Vagina (tissue), 2 donors: ENCODE measurements at places on chromosomes 4 and X.

DNA sequence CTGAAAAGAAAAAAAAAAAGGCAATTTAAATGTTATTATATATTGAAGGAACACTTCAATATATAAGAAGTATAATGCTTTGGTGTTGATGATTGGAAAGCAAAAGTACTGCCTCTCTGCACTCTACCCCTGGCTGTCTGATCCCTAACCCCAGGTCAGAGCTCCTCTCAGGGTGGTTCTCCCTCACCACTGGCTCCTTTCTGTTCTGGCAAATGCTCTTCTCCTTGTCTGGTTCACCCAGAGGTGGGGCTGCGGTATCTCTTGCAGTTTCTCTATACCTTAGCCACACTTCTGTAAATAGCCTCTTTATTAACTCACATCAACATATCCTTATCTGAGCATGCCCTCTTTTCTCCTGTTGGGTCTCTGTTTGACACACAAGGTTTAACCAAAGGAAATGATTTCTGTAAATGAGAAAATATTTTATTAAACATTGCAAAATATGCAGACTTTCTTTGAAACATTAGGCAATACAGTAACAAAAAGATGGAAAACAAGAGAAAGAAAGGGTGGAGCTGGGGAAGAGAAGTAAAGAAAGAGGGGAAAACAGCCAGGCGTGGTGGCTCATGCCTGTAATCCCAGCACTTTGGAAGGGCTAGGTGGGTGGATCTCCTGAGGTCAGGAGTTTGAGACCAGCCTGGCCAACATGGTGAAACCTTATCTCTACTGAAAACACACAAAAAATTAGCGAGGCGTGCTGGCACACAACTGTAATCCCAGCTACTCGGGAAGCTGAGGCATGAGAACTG, 45.7 kb downstream of the ING2 start:
- no peak for DNase-seq
- H3K27ac ChIP-seq, result no peak overlapping the region
- no peaks in the 10 kb centered on the region for H3K36me3 ChIP-seq

DNA sequence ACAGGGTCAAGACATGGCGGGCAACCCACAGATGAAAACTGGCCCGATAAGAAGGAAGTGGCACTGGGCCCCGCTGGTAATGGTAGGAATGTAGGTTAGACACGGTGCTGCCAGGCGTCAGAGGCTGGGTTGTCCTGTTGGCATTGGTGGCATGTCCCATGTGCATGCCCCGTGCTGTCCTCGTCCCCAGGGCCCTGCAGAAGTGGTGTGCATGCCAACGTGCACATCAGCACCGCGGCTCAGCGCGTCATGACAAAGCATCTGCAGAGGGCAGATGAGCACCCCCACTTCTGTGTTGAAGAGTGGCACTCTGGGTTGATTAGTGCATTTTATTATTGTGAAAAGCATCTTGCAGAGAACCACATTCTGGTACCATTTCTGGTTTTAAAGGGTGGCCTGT, 35.6 kb downstream of the NELFA start:
- no peaks in the 10 kb centered on the region for H3K27me3 ChIP-seq
- H3K4me1 ChIP-seq, result no peaks in the 10 kb centered on the region
- H3K36me3 ChIP-seq, result peaks cover 8% of the 10 kb centered on the region
- no peak overlapping the region for H3K27ac ChIP-seq

- no peak for DNase-seq
- H3K4me3 ChIP-seq, result no peak overlapping the region
- no peaks in the 10 kb centered on the region for H3K27me3 ChIP-seq
- no peaks in the 10 kb centered on the region for H3K4me1 ChIP-seq
- no peaks in the 10 kb centered on the region for H3K36me3 ChIP-seq
- H3K27ac ChIP-seq, result no peak overlapping the region
These were observed 115.7 kb upstream of the LSM6 start for GRCh38 chr4:146059865-146060264.

GRCh38 chrX:104315555-104315954, 60.8 kb upstream of the ESX1 start:
- H3K36me3 ChIP-seq, result no peaks in the 10 kb centered on the region
- no peaks in the 10 kb centered on the region for H3K4me1 ChIP-seq
- H3K27me3 ChIP-seq, result no peaks in the 10 kb centered on the region
- no peak overlapping the region for H3K4me3 ChIP-seq
- H3K27ac ChIP-seq, result no peak overlapping the region

GRCh38 chr4:89773805-89774204, 63.2 kb downstream of the SNCA start:
- no peaks in the 10 kb centered on the region for H3K36me3 ChIP-seq
- no peak overlapping the region for H3K4me3 ChIP-seq
- no peaks in the 10 kb centered on the region for H3K4me1 ChIP-seq
- H3K27me3 ChIP-seq, result no peaks in the 10 kb centered on the region

- H3K27ac ChIP-seq, result no peak overlapping the region
- no peak for DNase-seq
- no peak overlapping the region for H3K4me3 ChIP-seq
- H3K27me3 ChIP-seq, result no peaks in the 10 kb centered on the region
These were observed 146.5 kb downstream of the SPANXN1 start for GRCh38 chrX:145393702-145394235.

DNA sequence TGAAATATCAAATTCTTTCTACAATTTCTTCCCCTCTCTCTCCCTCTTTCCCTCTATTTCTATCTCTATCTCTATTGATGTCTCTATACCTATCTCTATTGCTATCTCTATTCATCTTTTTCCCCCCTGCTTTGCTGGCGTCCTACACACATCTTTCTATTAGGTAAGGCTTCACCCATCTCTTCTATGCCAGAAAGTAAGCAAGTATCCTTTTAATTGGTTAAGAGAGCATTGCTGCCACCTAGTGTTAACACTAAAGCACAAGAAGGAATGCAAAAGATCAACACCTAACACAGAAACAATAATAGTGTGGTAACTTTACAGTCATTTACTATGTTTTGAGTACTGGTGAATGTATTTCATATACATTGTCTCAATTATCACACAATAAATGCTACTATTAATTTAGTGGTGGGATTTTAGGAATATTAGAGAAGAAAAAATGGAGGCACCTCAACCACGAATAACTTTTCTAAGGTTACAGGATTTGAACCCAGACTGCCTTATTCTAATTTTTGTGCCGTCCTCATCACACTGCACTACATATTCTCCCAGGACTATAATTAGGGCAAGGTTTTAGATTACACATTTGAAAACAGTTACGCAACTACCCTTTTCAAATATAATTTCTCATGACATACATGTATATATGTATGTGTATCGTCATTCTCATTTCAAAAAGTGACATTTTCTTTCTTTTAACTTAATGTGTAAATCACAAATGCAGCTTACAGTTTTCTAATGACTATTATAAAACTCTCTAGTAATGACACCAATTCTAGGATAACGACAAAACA, 3.7 kb upstream of the C4orf36 start:
- H3K27me3 ChIP-seq, result no peaks in the 10 kb centered on the region
- no peak overlapping the region for H3K4me3 ChIP-seq
- H3K27ac ChIP-seq, result no peak overlapping the region
- no peaks in the 10 kb centered on the region for H3K36me3 ChIP-seq
- DNase-seq, result no peak

DNA sequence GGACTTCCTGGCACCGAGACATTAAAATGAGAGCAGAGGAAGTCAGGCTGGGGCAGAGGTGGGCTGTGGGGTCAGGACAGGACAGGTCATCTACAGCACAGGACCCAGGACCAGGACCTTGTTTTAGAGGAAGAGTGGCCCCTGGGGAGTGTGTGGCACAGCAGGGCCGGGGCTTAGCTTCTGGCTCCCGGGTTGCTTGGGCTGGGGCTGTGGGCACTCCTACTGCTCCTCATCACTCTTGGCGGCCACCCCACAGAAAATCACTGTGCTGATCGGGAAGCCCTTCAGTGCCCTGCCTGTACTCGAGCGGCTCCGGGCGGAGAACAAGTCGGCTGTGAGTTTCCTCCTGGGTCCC, 8.1 kb upstream of the ATP6AP1 start:
- H3K36me3 ChIP-seq, result no peaks in the 10 kb centered on the region
- no peak overlapping the region for H3K4me3 ChIP-seq
- H3K27ac ChIP-seq, result no peak overlapping the region
- H3K4me1 ChIP-seq, result no peaks in the 10 kb centered on the region
- H3K27me3 ChIP-seq, result no peaks in the 10 kb centered on the region

DNA sequence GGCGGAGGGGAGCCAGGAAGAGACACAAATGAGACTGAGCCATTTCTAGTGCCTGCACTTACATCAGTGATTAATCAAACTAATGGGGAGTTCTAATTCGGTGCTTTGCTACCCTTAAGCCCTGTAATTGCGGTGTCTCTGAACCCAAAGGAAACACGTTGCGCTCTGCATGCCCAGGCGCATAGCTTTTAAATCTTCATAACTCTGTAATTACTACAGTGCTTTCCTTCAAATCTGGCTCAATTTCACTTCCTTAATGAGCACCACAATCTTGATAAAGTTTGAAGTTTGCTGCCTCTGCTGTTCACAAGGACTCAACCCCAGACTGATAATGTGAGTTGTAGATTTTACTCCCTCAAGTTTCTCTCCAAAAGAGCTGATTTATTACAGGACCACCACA, 5.7 kb upstream of the NHS start:
- H3K4me1 ChIP-seq, result no peaks in the 10 kb centered on the region
- H3K36me3 ChIP-seq, result no peaks in the 10 kb centered on the region
- H3K27me3 ChIP-seq, result no peaks in the 10 kb centered on the region

DNA sequence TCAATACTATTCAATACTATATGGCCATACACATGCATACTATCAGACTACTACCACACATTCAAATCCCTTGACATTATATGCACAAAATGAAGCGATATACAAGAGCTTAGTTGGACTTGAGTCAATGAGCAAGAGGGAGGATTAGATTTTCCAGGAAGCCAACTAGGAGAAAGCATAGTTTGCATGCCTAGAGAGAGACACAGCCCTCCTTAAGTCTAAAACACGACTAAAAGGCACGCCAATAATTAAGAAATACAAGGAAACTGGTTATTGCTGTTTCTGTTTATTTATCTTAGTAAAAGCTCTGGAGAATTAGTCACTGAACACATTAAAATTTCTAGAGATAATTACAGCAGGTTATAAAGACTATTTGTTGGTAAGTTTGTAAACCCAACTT, 21.8 kb downstream of the MBNL3 start:
- H3K4me3 ChIP-seq, result no peak overlapping the region
- H3K36me3 ChIP-seq, result no peaks in the 10 kb centered on the region
- no peak overlapping the region for H3K27ac ChIP-seq
- no peaks in the 10 kb centered on the region for H3K4me1 ChIP-seq

DNA sequence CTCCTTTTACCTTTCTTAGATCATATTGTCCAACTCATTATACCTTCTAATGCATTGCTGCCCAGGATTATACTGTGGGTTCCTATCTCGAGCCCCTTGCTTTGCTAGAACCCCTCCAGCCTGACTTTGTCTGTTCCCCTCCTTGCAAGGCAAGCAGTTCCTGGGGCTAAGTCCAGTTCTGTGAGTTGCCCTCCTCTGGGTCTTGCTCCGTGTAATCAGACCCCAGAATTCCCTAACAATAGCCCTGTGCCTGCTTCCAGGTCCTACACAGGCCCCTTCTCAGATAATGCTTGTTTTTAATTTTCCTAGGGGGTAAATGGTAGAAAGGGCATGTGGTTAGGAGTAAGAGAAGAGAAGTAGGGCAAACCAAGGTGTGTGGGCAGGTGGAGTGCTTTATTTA, 145.9 kb downstream of the FSTL5 start:
- no peaks in the 10 kb centered on the region for H3K27me3 ChIP-seq
- no peaks in the 10 kb centered on the region for H3K36me3 ChIP-seq
- no peak for DNase-seq
- H3K4me3 ChIP-seq, result no peak overlapping the region
- H3K27ac ChIP-seq, result no peak overlapping the region
- no peaks in the 10 kb centered on the region for H3K4me1 ChIP-seq

GRCh38 chr4:24720436-24720835, 74.9 kb upstream of the SOD3 start:
- H3K27ac ChIP-seq, result no peak overlapping the region
- no peak overlapping the region for H3K4me3 ChIP-seq
- H3K27me3 ChIP-seq, result no peaks in the 10 kb centered on the region
- no peaks in the 10 kb centered on the region for H3K4me1 ChIP-seq

- H3K4me1 ChIP-seq, result peaks cover 57% of the 10 kb centered on the region
- no peak overlapping the region for H3K4me3 ChIP-seq
- H3K27me3 ChIP-seq, result no peaks in the 10 kb centered on the region
- H3K27ac ChIP-seq, result peak overlapping the region; percentile 59
- peaks cover 11% of the 10 kb centered on the region for H3K36me3 ChIP-seq
- no peak for DNase-seq
These were observed 133.9 kb downstream of the CBR4 start for GRCh38 chr4:168876106-168876505.

GRCh38 chr4:6042293-6043063, 24.2 kb upstream of the C4orf50 start:
- no peaks in the 10 kb centered on the region for H3K4me1 ChIP-seq
- no peak overlapping the region for H3K4me3 ChIP-seq
- no peak overlapping the region for H3K27ac ChIP-seq
- no peak for DNase-seq
- H3K36me3 ChIP-seq, result no peaks in the 10 kb centered on the region

GRCh38 chr4:105594099-105595010, 41.9 kb downstream of the ARHGEF38 start:
- H3K27me3 ChIP-seq, result no peaks in the 10 kb centered on the region
- no peak for DNase-seq
- H3K4me1 ChIP-seq, result no peaks in the 10 kb centered on the region

DNA sequence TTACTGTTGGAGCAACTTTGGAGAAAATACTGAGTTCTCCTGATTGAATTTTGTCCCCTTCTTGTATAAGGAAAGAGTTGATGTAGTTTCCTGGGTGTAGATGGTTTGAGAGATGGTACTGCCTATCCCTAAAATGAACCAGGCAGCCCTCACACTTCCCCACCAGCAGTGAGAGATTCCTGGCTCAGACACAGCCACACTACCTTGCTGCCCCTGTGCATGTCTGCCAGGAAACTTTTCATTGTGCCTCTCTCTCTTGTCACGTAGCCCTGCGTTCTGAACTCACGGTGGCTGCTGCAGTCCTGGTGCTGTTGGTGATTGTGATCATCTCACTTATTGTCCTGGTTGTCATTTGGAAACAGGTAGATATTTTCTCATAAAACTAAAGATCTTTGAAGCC, 45.2 kb downstream of the PDGFRA start:
- H3K4me1 ChIP-seq, result peaks cover 19% of the 10 kb centered on the region
- H3K36me3 ChIP-seq, result no peaks in the 10 kb centered on the region
- H3K27ac ChIP-seq, result no peak overlapping the region

- no peaks in the 10 kb centered on the region for H3K36me3 ChIP-seq
- H3K4me3 ChIP-seq, result no peak overlapping the region
- no peaks in the 10 kb centered on the region for H3K27me3 ChIP-seq
These were observed 67.7 kb downstream of the TRMT44 start for GRCh38 chr4:8508266-8508665.

DNA sequence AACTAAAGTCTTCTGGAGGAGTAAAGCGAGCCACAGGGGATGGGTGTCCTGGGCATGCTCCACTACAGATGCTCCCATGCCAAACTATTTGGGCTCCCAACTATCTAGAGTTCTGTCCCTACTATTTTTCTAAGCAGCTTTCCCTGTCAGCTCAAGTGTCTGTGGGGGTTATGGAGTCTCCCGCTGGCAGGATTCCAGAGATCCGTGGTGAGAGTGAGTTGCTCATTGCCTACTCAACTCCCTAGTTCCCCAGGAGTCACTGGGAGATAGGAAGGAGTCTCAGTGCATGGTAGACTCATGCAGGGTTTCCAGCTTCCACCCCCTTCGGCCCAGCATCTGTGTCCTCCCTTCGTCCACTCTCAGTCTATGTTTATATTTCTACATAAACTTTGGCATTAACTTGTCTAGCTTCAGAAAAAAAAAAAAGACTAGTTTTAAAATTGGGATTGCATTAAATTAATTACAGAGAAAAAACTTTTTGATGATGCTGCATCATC, 55.1 kb upstream of the INPP4B start:
- H3K4me3 ChIP-seq, result no peak overlapping the region
- H3K27me3 ChIP-seq, result no peaks in the 10 kb centered on the region
- H3K27ac ChIP-seq, result no peak overlapping the region
- no peaks in the 10 kb centered on the region for H3K4me1 ChIP-seq
- H3K36me3 ChIP-seq, result no peaks in the 10 kb centered on the region
- DNase-seq, result no peak
